Naive thymus-derived CD4-positive, alpha-beta T cell (primary cell): ENCODE measurements at places on chromosomes 5 and 9.

DNA sequence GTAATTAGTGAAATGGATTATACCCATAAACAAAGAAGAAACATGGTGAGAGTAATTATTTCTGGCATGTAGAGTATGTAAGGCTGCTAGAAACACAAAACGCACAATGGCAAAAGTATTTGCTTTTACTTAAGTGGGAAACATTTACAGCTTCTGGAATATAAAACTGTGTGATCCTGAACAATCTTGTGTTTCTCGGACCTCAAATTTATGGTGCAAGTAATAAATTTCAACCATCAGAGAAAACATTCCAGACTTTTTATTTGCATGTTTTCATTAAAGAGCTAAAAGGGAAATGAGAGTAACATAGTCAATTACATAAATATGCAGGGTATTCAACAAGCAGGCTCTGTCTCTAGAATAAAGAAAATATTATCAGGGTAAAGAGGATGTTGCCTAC is 17.2 kb upstream of the PRR16 start:
- no peak for DNase-seq

- no peak for DNase-seq
Observed at GRCh38 chr9:131255676-131256197, 20.6 kb downstream of the FAM78A start.

- DNase-seq = no peak
Observed at GRCh38 chr5:157214415-157214814, 33.8 kb downstream of the ITK start.

- no peak for DNase-seq
Observed at GRCh38 chr9:859251-859650, 17.8 kb downstream of the DMRT1 start.

DNA sequence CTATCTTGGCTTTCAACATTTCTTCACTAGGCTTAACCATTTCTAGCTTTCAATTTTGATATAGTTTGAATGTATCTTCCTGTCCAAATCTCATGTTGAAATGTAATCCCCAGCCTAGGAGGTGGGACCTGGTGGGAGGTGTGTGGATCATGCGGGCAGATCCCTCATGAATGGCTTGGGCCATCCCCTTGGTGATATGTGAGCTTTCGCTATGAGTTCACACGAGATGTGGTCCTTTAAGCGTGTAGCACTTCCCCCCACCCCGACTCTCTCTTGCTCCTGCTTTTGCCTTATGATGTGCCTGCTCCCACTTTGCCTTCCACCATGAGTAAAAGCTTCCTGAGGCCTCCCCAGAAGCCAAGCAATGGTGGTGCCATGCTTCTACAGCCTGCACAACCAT is 40.6 kb downstream of the PHAX start:
- DNase-seq = no peak

GRCh38 chr5:63726496-63726895 is 235.7 kb downstream of the HTR1A start:
- no peak for DNase-seq

GRCh38 chr9:567128-567746 is 274.3 kb upstream of the DMRT1 start:
- DNase-seq = no peak

- no peak for DNase-seq
Observed at GRCh38 chr9:95230046-95230445, 87.5 kb downstream of the FANCC start.

DNA sequence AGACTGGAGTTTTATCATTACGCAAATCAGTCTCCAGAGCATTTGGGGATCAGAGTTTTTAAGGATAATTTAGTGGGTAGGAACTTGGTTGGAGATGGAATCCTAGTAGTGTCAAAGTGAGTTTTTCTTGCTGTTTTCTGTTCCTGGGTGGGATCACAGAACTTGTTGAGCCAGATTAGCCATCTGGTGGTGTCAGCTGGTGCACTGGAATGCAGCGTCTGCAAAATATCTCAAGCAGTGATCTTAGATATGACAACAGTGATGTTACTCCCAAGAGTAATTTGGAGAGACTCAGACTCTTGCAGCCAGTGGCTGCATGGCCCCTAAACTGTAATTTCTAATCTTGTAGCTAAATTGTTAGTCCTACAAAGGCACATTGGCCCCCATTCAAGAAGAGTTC is 1257.8 kb downstream of the MAT2B start:
- no peak for DNase-seq

DNA sequence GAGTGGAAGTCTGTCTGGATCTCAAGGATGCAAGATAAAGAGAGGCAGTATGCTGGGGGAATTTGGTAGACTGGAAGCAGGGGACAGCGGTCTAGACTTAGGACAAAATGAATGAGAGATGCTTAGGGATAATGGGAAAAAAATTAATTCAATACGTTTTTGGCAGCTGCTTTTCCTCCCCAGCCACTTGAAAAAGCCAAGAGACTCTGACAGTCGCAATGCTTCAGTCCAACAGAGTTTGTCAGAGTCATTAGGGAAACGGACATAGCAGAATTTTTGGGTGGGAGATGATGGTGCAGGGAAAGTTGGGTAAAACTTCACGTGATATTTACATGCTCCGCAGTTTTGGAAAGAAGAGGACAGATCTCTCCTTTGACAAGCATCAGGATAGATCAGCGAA is 129.7 kb downstream of the GOLPH3 start:
- no peak for DNase-seq

- no peak for DNase-seq
Observed at GRCh38 chr9:127184641-127185040, 62.2 kb upstream of the ANGPTL2 start.

GRCh38 chr9:107131108-107131799 is 151.8 kb upstream of the RAD23B start:
- no peak for DNase-seq

DNA sequence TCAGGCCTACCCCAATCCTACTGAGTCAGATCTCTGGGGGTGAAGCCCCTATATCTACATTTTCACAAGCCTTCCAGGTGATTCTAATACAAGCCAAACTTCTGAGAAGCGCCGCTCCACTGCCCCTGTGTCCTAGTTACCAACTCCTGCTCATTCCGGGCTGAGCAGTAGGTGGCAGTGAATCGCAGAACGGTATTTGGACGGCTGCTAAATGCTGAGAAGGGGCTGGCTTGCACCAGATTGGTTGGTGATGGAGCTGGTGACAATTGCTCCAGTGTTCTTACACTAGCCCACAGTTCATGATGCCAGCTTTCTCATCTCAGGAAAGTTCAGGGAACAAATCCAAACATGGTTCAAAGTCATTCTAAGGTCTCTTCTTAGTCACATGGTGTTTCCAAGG is 31.1 kb upstream of the FGF1 start:
- no peak for DNase-seq

- DNase-seq = no peak
Observed at GRCh38 chr9:91037511-91038482, 236.2 kb downstream of the SYK start.

DNA sequence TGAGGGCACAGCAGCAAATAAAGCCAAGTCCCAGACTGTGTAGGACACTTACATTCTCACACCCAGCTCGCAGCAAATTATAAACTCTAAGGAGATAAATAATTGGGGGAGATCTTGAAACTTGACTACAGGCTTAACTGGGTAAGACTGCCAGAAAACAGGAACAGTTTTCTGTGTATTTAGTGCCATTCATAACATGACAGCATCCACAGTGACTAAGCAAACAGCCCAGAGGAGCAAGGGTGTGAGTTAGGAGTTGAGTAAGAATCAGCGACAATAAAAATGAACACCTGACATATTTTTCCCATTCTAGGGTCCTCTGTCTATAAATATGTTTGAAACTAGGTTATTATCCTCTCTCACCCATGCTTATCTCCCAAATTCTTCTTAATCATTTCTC is 370.9 kb upstream of the WWC1 start:
- no peak for DNase-seq

GRCh38 chr5:64163746-64164145 is 1.9 kb upstream of the RNF180 start:
- no peak for DNase-seq

- DNase-seq = no peak
Observed at GRCh38 chr9:127711831-127712274, 3.6 kb downstream of the PTRH1 start.

- no peak for DNase-seq
Observed at GRCh38 chr5:41009232-41009631, 61.9 kb downstream of the MROH2B start.

GRCh38 chr5:140785905-140786686 is at the start of gene PCDHA1:
TSS of gene PCDHA1 (plus strand) at chr5:140786140.
- no peak for DNase-seq

DNA sequence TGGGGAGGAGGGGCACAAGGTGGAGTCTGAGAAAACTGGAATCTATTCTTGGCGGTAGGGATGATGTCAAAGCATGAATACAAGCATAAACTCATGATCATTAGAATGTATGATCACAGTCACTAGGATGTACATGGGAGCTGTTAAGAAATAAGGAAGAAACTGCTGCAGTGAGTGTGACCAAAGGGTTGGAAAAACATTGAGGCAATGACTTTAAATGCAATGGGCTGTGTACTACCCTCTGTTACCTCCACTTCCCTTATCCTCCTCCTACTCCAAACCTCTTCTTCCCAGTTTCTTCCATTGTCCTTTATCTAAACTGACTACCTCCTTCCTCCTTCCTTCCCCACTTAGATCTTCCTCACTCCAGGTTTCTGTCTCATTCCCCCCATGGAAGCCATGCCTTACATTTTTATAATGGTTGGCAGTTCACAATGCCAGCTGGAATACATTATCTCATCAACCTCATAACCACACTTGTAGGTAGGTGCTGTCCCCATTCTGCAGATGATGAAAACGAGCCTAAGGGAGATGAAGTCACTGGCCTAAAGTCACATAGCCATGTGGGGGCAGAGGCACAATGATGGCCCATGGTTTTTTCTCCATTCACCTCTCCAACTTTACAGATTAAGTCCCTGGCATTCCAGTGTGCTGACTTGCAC is 21.9 kb upstream of the TNFSF15 start:
- DNase-seq = no peak

DNA sequence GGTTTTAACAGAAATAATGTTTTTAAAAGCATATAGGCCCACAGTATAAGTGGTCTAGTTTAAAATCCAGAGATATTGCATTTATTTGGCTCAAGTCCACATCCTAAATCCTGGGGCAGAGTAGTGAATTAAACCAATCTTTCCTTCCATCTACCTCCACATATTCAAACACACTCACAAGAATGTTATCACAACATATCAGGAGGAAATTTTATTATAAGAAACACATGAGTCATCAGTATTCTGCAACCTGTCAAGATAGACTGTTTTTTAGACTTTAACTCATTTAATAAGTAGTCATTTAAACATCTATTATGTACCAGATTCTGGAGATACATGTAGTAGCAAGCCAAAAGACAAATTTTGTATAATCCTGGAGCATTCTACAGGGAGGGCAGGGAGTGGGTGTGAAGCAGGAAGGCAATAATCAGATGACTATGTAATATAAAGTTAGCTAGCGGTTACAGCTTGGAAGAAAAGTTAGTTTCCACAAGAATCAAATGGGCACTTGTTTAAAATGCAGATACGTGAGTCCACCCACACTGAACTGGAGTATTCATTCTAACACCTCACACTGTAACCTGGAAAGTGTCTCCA is 187.3 kb upstream of the PIK3R1 start:
- no peak for DNase-seq

- no peak for DNase-seq
Observed at GRCh38 chr5:176427971-176428370, 11.6 kb upstream of the CLTB start.

DNA sequence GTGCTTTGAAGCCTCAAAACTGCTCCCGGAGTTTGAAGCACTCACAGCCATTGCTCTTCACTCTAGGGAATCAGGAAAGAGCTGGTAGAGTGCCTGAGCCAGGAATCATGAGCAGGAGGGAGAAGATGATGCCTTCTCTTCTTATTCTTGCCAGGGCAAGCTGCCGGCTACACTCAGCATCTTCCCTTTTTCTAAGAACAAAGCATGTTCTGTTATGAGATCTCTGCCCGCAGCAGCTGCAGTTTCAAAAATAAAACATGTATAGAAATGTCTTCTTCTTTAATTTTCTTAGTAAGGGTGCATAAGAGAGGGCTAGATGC is 57.9 kb upstream of the RICTOR start:
- DNase-seq = no peak

- no peak for DNase-seq
Observed at GRCh38 chr5:158011422-158011821, 152.5 kb upstream of the CLINT1 start.

DNA sequence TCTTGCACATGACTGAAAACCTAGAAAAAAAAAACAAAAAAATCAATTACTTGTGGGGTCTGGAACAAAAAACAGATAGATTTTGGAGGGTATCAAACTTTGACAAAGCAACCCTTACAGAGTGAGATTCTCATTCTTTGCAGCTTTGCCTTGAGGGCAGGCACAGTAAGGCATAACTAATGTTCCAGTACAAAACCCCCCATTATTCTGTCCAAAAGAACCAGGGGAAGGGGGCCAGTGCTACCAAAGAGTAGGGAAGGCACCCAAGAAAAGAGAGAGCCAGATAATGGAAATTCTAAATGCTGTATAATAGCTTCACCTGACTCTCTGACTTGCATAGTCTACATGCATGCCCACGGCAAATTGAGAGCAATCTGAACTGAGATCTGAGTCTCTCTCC is 12.9 kb downstream of the POLK start:
- DNase-seq = no peak
